ENCODE measurements at places on chromosomes 2 and 18.

- DNase-seq, result no peak
Measured at GRCh38 chr2:216217904-216218260, 108.7 kb downstream of the XRCC5 start.

DNA sequence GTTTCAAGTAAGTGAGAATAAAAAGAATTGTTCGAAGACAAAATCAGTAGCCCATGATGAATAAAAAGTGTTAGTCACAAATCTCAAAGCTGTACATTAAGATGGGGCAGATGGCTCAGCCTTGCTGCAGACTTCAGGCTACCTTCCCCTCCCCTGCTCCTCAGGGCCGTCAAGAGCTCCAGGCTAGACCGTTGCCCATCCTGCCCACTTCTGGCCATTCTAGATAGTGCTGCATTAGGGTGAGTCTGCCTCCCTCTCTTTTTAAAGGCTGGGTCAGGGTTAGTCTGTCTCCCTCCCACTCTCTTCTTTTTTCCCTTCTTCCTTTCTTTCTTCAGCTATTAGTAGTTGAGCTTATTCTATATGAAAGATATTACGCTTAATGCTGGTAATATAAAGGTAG is 86.0 kb downstream of the MAPRE2 start:
- DNase-seq, result no peak

DNA sequence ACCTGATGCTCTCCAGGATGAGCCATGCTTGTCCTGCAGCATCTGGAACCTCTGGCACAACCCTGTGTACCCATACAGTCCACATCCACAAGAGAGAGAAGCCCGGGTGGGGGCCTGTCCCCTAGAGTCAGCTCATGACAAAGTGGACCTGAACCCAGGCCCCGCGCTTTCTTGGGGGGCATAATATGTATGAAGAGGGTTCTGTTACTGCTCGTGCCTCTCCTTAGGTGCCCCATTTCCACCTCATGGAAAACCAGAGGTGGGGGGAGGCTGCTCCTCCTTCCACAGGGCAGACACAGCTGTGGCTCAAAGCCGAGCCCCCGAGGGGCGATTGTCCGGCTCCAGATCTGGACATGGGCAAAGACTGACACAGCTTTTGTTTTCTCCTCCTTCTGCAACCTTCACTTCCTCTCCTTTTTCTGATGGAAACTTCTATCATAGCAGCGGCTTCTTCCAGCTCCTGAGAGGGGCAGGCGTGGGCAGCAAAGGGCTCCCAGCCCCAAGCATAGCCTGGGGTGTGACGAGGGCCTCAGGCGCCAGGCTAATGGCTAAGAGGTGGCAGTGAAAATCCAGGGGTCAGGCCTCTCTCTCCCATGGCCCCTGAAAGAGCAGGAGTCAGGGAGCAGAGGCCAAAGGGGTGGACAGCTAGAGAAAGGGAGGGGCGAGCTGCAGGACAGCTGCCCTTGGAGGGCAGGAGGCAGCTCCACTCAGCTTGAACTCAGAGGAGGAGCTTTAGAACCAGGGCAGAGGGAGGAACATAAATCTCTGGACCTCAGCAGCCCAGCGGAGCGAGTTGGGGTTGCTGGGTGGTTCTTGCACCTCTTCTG is 155.5 kb downstream of the ZFP36L2 start:
- DNase-seq, result no peak

GRCh38 chr18:2515908-2516625 is 55.2 kb downstream of the METTL4 start:
- no peak for DNase-seq

DNA sequence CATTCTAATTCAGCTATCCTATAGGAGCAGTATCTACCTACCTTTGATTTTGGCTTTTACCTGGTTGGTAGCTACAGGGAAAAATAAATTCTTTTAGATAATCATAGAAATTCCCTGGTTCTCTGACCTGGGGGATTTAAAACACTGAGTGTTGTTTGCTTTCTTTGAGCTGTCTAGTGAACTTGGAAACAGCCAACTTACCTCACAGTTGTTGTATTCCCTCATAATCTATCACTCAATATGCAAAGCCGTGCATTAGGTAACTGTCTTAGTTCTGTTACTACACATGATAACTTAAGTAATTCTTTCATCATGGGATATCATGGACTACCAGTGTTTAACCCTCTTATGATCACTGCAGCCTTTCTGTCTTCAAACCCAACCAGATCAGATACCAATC is 127.8 kb downstream of the TTC27 start:
- DNase-seq, result no peak

DNA sequence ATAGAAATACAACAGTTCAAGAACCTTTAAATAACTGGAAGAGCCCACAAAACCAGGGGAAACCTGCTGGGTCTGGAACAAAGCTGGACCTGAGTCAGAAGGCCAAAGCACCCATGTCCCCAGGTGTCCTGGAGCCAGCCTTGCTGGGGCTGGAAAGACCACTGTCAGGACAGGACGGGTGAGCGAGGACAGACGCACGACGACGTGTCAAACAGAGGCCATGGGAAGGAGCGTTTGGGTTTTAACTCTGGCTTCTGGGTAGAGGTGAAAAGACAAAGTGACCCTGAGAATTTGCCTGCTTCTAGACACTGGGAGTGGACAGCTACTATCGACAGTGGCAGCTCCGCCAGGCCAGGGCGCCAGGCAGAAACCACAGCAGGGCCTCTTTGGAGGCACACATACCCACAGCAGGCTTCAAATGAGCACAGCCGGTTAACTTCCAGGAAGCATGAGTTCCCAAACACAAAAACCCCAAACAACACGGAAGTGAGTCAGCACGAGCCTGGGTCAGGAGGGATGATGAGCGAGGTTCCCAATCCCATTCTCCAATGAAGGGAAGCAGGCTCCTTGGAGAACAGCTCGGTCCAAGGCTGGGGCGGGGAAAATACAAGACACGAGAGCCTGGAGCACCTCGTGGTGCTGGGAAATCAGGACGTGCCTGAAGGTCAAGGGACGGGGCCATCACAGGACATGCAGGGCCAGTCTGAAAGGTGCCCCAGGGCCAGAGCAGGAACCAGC is 208.0 kb downstream of the TWIST2 start:
- DNase-seq, result no peak

- no peak for DNase-seq
Measured at GRCh38 chr2:233108611-233109490, 48.7 kb downstream of the INPP5D start.

DNA sequence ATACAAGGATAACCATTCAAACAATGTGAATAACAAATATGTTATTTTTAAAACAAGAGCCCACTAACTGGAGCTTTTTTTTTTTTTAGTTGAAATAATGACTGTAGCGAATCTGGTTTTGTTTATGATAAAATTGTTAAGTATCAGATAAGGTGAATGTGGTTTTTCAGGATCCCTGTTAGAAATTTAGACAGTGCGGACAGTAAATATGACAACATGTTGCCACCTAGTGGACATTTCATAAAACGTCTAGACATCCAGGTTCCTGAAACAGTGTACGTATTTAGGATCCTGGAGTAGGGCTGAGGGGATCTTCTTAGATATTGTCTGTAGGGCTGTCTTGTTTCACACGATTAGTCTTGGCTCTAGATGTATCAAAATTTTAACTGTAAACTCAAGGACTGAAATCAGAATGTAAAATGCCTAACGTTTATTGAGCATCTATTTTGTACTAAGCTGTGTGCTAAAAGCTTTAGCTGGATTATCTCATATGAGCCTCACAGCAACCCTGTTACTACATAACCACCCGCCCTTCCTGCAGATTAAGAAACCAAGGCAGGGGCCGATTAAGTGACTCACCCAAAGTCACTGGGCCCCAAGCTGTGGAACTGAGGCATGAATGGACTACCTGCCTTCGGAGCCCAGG is 23.9 kb upstream of the CCDC68 start:
- DNase-seq, result peak; percentile 2

GRCh38 chr2:46164529-46165301 is 132.5 kb upstream of the EPAS1 start:
- no peak for DNase-seq

GRCh38 chr2:239005586-239005985 is 157.7 kb downstream of the TWIST2 start:
- no peak for DNase-seq

- DNase-seq, result no peak
Measured at GRCh38 chr2:44441200-44441599, 79.5 kb downstream of the CAMKMT start.

GRCh38 chr18:2207294-2207693 is 364.0 kb downstream of the METTL4 start:
- DNase-seq, result no peak

DNA sequence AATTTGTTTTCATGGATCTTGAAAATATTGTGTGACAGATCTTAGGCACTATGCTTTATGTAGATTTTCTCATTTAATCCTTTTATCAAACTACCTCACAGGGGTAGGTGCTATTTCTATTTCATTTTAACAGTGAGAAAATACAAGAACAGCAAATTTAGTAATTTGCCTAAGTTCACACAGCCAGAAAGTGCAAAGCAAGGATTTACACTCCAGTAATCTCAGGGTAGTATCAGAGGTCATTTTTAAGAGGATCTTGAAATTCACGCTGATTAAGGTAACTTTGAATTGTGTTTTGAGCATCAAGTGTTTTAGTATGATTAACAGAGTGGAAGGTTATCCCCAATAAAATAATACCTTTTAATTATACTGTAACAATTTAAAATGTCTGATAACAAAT is 10.1 kb upstream of the KCNJ3 start:
- no peak for DNase-seq

- DNase-seq, result no peak
Measured at GRCh38 chr2:3246928-3247714, 130.5 kb downstream of the EIPR1 start.

- DNase-seq, result no peak
Measured at GRCh38 chr2:215982465-215982875, 30.9 kb downstream of the MREG start.

- DNase-seq, result no peak
Measured at GRCh38 chr2:8263901-8264300, 418.0 kb upstream of the ID2 start.

DNA sequence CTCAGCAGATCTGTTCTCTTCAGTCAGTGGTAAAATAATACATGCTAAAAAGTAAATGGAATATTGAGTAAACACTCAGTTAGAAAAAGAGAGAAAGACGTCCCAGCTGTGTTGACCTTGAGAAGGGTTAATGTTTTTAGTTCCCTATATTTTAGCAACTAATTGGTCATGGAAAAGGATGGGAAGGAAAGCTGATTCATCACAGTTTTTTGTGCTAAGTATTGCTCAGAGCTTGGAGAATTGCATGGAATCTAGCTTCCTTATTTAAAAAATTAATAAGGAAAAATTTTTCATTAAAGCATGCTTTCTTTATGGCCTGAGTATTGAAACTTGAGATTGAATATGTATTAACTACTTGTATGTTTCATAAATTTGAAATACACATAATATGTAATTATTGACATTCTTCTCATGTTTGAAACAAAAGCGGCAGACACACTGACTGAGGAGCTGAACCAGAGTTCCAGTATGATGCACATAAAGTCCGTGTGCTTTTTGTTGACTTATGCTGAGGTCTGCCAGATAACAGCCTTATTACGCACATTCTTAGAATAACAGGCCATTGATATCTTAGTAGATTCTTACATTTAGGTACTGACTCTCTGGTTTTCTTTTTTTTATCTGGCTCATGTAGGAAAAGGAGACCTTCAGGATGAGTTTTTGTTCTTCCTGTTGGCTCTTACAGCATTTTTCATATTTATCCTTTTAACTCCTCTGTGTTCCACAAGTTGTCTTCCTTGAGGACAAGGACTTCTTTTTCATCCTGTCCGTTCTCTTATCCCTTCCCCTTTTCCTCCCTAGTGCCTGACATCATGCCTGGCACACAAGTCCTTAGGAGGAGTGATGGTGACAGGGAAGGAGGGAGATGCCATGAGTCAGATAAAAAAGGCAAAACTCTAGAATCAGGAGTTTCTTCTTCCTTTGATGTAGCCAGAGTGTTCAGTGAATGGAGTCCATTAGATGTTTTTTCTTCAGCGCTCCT is 194.1 kb downstream of the PTPRM start:
- DNase-seq, result no peak

- no peak for DNase-seq
Measured at GRCh38 chr18:2887470-2887869, 40.7 kb downstream of the EMILIN2 start.

DNA sequence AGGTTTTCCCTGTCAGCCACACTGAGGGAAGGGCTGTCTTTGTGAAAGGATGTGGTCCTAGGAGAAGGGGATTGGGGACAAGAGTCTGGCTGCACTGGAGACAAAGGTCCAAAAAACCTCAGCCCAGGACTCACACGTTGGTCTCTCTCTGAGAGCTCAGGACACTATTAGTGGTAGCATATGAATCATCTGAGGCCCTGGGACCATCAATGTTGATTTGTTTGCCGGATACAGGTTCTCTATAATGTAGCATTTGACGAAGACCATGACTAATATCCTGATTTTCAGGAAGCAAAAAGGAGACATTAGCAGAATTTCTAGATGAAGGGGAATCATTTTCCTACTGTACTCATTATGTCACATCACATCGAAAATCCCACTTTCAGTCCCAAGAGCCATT is 22.2 kb upstream of the DNAH6 start:
- no peak for DNase-seq

DNA sequence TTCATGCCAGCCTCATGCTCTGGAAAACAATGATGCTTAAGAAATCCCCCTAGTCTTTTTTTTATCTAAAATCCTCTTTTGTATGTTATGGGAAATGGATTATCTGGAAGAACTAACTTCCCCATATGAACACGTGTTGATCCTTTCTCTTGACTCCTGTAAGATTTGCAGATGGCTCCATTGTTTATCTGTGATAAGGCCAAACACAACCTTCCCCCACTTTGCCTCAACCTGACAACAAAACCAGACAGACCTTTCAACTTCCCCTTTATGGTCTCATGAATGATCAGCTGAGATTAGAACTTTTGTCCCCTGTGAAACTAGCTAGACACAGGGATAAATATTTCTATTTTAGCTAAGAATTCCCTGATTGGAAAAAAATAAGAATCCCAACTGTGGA is 828.0 kb upstream of the CDH2 start:
- no peak for DNase-seq

GRCh38 chr18:22711192-22711685 is 221.9 kb upstream of the RBBP8 start:
- DNase-seq, result no peak

- no peak for DNase-seq
Measured at GRCh38 chr18:12907258-12907925, 23.4 kb upstream of the PTPN2 start.

DNA sequence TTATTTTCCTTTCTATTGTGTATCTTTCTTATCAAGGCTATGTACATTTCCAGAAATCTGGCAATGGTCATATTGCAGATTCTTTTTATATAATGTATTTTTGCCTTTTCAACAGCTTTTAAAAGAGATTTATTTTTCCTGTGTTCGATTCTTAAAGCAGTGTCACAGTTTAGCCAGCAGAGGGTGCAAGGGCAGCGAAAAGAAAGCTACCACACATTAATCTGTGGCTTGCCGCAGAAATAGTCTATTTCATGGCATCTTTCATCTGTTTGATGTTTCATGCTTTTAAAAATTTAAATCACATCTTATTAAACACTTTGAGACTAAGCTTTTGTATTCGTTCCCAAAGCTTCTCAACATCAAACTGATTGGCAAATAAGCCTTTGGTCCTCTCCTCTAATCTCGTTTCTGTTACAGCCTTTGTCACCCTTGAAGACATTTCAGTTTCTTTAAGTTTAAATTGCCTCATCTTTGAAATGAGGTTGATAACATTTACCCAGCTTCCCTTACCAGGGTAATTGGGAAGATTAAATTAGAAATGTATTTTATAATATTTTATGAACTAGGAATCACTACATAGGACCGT is 73.3 kb downstream of the PIK3C3 start:
- no peak for DNase-seq

GRCh38 chr18:68665628-68666027 is 49.3 kb downstream of the TMX3 start:
- no peak for DNase-seq

All from NCI-H2081 treated with DMSO at 0.1 percent for 48 hours (cell line).